ENCODE measurements at places on chromosomes 5 and 9. TPM values are rescaled to one million over a fixed set of nuclear protein-coding genes. Genes with fewer than 3 reads are reported as not detected.

C5orf22 gene
- total RNA-seq = 16.5 TPM

VCAN gene
- total RNA-seq = 2,590 TPM

ALDH1B1 gene
- total RNA-seq = 43.2 TPM

TMEM245 gene
- total RNA-seq = 168 TPM

GGTA1 gene
- total RNA-seq = not detected

KIF24 gene
- 1.9 TPM for total RNA-seq

SOX30 gene
- 0.17 TPM for total RNA-seq

MAMDC2 gene
- 39.1 TPM for total RNA-seq

DNA sequence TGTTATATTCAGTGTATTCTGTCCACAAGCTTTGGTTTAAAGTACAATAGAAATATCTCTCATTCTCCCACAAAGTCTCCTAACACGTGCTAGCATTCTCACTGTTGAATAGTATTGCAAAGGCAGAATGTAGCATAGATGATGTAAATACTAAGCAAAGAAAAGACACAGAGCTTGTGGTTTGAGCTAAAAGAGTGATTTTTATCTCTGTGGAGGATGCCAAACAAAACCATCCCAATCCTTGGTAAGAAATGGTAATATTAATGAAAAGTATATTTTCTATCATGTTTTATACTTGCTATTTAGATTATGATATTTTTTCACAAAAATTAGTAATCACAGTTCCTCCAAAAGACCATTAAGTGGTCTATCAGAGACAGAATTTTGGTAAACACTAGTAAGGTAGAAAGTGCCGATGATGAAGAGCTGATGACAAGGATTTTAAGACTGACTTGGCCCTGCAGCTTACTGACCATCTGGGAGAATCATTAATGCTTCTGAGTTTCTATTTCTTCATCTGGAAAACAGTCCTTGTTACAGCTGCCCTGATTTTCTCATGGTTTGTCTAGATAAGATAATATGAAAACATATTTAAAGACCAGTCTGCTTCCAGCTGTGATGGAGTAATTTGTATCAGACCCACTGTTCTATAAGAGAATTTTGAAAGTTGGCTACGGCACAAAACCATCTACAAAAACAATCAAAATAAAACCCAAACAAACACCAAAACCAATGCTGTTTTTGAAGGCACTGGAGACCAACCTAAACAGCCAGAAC is 510.2 kb downstream of the SPATA31D1 start:
- DNase-seq = no peak

DNA sequence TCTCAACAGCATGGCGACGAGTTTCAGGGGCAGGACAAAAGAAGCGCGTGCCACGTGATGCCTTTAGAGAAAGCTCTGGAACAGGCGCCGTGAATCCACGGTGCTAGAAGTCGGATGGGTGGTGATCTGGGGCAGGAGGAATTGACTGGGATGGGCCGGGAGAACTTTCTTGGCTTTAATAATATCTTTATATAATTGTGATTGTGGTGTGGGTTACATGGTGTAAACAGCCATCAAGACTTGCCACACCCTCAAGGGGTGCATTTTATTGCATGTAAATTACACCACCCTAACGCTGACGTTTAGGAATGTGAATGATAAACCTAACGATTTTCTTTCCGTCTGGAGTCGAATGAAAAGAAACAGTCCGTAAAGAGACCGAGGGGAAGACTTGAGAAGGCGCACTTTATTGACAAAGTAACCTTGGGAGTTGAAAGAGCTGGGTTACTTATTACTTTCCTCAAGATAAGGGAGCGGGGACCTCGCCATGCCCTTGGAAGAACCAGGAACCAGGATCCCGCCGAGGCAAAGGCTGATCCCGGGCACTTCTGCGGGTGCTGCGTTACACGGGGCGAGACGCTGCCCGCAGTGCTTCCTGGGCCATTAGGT is 8.5 kb downstream of the NRARP start:
- DNase-seq = peak; percentile 64

GRCh38 chr5:90803381-90803780 is 244.8 kb downstream of the ADGRV1 start:
- DNase-seq = no peak

DNA sequence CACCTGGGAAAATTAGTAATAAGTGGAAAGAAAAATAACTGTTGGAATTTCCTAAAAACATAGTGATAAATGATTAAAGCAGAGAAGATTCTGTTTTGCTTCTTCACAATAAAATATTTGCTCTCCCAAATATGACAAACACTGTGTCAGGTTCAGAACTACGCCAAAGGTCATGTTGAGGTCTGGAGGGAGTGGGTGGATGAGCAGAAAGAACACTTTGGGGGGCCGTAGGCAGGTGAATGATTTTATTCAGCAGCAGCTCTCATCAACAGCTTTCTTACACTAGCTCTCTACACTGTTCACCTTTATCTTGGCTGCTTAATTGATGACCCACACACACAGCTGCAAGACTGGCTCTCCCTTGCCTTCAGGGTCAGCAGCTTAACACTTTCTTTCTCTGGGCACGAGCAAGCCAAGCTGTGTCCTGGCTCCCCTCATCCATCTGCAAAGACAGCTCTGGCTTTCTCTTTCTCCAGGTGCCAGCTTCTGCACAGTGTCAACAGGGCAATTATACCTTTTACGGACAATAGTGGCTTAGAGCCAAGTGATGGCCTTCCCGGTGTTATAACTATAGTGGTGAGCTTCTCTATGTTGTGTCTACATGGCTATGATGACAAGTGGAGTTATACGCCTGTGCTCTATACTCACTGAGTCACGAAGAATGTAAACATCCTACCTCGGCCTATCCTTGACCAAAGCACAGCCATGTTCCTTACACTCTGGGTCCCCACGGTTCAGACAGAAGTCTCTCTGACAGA is 18.9 kb upstream of the GPX8 start:
- DNase-seq = no peak

DNA sequence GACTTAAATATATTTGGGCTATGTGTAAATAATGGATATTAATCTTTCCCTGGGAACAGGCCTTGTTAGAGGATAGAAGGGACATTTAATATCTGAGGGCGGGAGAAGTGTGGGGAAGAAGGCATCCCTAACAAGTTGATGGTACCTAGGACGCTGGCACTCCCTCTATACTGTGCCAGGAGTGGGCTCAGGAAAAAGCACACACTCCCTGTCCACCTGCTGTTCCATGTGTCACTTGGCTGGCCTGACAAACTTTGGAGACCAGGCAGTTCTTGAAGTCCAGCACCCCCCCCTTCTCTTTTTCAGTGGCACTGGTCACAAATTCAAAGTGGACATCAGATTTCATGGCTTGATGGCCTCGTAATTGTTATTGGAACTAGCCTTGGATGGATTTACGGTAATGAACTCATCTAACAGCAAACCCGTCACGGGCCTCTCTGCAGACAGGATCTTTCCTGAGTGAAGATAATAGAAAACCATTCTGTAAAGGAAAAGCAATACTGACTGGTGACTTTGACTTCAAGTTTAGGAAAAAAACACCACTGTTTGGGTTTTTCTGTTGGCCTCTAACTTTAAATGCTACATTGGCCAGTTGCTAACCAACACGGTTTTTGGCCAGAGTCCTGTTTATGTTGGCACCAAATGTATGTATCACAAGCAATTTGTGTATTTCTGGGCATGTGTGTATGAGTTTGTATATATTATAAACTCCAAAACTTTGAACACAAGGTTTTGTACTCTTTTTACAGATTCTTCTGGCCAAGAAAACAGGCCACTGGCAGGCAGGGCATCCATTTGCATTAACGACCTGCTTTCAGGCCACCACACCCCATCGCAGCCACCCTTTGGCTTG is 552.6 kb downstream of the CCDC171 start:
- DNase-seq = no peak

DNA sequence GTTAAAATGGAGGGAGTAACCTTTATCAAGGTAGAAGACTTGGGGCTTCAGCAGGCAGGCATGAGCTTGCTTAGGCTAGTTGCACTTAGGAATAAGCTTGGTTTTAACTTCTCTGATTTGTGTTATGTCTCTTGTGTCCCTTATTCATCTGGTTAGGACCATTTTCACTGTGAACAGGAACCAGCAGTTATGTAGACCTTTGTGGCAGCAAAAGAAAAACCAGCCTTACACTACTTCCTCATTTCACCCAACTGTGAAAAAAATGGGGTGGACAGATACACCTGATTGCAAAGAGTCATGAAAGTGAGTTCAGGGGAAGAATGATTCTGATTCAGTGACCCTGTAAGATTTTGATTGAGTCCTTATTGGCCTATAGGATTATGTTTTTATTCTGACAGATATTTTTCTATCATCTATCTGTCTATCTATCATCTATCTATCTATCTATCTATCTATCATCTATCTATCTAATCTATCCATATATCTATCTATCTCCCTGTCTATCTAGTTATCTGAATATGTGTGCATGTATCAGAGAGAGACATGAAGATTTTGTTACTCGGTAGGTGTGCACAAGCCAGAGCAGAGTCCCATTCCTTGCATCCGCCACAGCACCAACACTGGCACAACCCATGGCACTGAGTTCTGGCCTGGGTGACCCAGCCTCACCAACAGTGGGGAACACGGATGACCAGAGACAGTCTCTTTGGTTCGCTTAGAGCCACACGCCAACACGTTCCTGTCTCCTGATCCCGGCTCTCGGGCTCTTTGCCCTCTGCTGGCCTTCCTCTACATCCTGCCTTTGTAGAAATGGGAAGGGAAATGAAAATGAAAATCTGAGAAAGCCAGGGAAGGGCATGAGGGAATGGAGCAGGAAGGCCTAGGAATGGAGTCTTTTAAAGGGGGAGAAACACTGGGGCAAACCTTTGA is 1.3 kb upstream of the ZNF366 start:
- DNase-seq = no peak

DNA sequence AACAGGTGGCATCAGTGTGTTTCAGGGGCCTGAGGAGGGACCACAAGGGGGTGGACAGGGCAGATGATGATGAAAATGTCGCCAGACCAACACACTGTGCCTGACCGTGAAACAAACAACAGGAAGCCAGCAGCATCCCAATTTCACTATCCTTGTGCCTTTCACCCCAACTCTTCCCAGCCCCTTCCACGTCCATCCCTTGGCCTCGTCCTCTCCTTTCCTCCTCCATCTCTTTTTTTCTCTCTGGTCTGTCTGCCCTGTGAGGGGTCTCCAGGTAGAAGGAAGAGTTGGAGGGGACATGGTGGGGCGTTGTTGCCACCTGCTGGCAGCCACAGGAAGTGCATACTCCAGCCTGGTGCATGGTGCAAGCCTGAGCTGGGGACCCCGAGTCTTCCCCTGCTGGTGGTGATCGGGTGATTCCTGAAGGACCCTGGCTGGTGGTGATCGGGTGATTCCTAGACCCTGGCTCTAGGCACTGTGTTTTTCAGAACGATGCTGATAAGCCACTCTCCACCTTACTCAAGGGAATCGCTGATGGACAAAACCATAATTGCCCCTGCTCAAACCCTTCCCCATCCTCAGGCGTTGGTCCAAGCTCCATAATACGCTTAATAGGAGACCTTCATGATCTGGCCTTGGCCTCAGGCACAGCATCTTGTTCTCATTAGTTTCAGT is 21.7 kb upstream of the NSD1 start:
- peak; percentile 24 for DNase-seq

DNA sequence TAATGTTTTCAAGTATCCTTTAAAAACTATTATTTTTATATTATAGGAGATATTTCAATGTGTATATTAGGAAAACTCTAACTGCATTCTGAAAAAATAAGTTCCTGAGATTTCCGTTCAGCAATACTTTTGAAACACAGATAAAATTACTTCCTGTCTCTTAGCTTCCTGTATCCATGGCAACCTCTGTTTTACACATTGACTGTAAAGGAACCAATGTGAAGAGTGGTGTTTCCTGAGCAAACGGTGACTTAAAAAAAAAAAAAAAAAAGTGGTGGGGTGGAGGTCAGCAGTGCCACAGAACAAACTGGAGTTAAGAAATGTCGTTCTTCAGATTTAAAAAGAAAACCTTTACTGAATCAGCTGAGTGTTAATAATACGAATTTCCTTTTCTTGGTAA is at the start of gene LRRC70:
Gene LRRC70 (plus strand): TSS at position 280 of the 400 bp plus-strand sequence. CDS start 620 bp downstream, outside the sequence.
- DNase-seq = peak; percentile 28

GRCh38 chr5:172748341-172748843 is 22.6 kb downstream of the DUSP1 start:
- no peak for DNase-seq

DNA sequence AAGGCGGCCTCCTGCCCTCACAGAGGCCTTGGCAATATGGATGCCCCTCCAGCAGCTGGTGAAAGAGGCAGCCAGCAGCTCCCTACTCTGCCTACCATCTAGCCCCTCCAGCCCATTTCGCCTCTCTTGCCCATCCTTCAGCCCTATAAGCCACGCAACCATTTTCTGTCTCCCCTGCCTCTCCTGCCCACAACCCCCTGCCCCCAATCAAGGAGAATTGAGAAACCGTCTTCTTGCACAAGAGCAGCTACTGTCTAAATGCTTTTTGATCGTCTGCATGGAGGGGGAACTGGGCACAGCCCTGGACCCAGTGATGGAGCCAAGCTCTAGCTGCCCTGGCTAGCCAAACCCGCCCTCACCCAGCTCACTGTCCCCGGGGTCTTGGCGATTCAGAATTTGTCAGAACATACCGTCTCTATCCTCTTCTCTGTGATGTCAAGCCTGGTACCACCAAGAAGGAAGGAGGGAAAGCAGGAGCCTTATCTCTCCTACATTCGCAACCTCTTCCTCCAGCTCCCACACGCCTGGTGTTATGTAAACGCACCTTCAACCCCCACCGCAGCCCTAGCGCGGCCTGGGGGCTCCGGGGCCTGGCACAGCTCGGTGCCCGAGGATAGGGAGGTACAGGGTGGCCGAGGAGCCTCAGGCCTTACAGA is 1.2 kb downstream of the SPRY4 start:
- DNase-seq = no peak

DNA sequence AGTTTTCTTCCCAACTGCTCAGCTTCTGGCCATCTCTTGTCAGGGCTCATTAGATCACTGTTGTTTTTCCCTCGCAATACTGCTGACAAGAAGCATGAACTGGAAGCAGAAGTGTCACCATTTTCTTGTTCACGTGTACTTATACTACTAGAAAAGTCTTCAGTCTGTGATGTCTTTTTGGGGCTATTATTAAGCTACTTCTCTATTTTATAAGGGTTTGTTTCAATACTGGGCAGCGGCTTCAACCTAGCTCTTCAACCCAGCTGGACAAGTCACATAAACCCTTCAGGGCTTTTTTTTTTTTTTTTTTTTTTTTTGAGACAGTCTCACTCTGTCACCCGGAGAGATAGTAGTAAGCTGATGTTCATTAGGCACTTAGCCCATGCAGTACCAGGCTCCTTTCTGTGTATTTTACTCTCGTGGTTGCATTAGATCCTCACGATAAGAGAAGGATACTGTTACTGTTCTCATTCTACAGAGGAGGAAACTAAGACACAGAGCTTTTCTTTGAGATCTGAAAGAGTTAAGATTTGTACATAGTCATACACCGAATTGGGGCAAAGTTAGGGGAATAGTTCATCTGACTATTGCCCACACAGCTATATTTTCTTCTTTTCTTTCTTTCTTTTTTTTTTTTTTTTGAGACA is 20.5 kb downstream of the RAPGEF1 start:
- no peak for DNase-seq

- DNase-seq = no peak
Observed at GRCh38 chr5:56507351-56507930, 274.3 kb upstream of the ANKRD55 start.

GRCh38 chr9:13450723-13451122 is 171.2 kb upstream of the MPDZ start:
- DNase-seq = peak; percentile 57

- no peak for DNase-seq
Observed at GRCh38 chr5:38800515-38800914, 45.3 kb upstream of the OSMR start.

GRCh38 chr9:22237497-22238363 is 208.9 kb upstream of the DMRTA1 start:
- DNase-seq = peak; percentile 96

GRCh38 chr5:6397536-6398269 is 19.4 kb upstream of the MED10 start:
- no peak for DNase-seq

- DNase-seq = no peak
Observed at GRCh38 chr9:131403493-131403773, 9.5 kb downstream of the PRRC2B start.

Data from renal cortical epithelial cell (primary cell).